Activated T-cell treated with anti-CD3 and anti-CD28 coated beads, Interleukin-2, amount 50 U/mL, for 1 hour (primary cell): ENCODE measurements at places on chromosomes 6 and 20.

GRCh38 chr6:158468666-158469065 lies 91.2 kb upstream of the TMEM181 start:
- no peak for DNase-seq

- no peak for DNase-seq
Observed at GRCh38 chr6:17703256-17703694, 3.5 kb downstream of the NUP153 start.

DNA sequence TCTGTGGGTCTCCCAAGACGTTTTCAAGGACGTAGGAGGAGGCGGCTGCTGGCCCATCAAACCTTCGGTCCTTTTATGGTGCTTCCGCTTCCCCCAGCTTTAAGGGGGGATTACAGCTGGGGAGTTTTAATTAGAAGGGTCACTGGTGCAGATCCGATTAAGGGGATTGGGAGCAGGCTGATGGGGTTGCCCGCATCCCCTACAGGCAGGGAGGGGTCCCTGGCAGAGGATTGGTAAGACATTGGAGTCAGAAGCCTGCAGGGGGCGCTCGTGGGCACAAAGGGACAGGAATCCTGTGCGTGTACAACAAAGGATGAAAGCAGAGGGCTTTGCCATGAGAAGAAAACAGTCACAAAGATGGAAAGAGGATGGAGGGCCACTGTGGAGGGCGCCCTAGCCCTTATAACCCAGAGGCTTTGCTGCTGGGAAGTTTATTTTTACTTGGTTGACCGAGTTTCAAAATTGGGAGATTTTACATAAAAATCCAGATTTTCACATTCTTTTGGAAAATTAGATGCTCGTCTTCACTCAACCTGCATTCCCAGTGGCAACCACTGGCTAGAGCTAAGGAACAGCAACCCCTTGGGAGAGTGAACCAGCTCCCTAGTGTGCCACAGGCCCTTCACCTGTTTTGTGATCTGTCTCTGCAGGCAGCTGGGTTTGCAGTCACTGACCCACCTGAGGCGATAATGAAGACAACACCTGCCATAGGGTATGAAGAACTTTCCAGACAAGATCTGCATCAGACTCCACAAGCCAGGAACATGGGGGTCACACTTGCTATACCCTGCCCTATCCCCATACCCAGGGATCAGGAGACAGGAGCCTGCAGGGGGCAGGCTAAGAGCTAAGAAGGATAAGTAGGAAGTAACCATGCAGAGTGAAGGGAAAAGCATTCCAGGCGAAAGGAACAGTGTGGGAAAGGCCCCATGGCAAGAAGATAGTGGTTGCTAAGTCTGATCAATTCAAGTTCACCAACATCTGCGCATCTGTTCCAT lies 97.7 kb downstream of the KCNB1 start:
- DNase-seq: peak; percentile 54

GRCh38 chr6:85004361-85004995 lies 240.1 kb upstream of the TBX18 start:
- no peak for DNase-seq

GRCh38 chr20:61510778-61511330 lies 258.8 kb downstream of the CDH4 start:
- DNase-seq: no peak
